ENCODE measurements at places on chromosomes 3 and 15.

DNA sequence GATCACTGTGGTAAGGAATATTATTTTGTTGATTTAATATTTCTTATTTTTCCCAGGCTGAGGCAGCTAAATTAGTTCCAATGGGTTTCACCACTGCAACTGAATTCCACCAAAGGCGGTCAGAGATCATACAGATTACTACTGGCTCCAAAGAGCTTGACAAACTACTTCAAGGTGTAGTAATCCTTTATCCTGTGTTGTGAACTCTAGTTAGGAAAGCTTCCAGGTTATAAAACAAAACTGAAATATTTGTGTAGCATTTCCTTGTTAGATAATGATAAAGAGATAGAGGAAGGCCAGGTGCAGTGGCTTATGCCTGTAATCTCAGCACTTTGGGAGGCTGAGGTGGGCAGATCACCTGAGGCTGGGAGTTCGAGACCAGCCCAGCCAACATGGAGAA lies 11.1 kb downstream of the RAD51 start:
- DNase-seq: no peak

GRCh38 chr15:49225572-49226281 lies 55.7 kb downstream of the GALK2 start:
- peak; percentile 50 for DNase-seq

DNA sequence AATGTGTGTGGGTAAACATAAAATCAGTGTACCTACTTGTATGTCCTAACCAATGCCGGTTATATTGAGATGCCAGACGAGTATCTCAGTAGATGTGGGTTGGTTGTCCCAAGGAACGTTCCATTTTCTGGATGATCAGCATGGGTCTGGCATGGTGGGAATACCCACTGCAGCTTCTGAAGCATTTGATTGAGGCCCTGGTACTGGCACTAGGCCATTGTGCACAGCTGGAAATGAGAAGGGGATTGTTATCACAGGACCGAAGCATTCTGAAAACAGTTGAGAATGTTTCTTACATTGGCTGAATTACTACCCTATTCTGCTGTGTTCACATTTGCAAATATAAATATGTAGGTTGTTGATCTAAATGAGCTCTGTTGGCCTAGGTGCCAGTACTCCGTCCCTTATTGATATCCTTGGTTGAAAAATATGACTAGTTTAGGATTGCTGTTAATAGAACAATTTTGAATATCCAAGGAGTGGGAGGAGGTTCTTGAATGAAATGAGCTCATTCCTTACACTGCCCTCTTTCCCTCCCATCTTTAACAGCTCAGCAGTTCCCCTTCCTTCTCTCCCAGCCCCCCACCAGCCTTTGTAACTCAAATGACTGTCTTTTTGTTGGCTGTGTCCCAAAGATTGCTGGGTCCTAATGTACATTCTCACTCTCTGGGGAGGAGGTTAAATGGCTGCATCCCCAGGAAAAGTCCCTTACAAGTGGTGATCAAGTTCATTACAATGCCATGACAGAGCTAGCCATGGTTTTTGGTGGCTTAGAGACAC lies 293.3 kb upstream of the TPM1 start:
- peak; percentile 51 for DNase-seq

GRCh38 chr3:126103121-126104027 lies 19.4 kb upstream of the SLC41A3 start:
- no peak for DNase-seq

DNA sequence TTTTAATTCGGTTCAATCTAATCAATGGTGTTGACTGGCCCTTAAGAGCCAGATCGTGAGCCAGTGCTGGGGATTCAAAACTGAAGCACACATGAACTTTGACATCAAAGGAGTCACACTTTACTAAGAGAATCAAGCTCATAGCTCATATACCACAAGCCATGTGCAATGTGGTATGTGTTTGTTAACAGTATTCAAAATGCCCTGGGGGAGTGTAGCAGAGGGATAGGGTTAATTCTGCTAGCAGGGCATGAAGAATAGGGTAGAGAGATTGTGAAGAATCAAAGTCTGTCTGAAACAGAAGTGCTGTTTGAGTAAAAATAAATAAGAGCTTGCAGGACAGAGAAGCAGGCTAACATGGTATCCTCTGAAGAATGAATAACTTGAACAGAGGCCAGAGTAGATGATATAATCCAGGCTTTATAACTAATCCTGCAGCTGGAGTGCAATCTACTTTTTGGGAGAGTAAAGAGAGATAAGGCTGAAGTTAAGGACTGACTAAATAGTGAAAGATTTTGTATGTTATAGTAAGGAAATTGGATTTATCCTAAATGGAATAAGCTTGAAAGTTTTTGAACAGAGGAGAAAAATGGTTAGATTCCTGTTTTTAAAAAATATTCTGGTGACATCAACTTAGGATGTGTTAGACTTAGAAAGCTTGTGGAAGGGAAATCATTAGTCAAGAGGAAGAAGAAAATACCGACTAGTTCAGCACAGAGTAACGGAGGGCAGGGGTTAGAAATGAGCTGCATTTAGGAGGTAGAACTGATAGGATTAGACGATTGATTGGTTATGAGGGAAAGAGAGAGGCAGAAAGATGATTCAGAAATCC lies 292.0 kb downstream of the NFKBIZ start:
- peak; percentile 18 for DNase-seq

DNA sequence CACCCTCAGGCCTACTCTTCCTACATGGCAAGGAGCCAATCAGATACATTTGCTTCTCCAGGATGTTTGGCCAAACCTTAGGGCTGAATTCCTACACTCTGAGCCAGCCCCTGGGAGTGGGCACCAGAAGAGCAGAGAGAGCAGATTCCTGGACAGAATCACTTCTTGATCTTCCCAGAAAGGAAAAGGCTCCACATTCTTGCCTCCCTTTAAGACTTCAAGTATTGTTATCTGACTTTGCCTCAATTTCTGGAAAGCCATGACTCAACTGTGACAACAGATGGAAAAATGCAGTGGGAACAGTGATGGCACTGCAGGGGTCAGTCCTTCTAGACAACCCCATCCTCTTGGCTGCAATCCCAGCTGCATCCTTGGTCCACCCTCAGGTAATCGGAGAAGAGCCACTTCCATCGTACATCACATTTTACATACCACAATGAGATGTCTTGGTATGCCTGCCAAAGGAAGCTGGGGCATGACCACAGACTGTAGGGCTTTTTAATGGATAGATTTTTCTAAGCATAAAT lies 21.0 kb downstream of the SLCO2A1 start:
- DNase-seq: peak; percentile 98

Measured in fibroblast of upper back skin (primary cell).